EH (cell line): ENCODE measurements at places on chromosomes 2 and 18.

DNA sequence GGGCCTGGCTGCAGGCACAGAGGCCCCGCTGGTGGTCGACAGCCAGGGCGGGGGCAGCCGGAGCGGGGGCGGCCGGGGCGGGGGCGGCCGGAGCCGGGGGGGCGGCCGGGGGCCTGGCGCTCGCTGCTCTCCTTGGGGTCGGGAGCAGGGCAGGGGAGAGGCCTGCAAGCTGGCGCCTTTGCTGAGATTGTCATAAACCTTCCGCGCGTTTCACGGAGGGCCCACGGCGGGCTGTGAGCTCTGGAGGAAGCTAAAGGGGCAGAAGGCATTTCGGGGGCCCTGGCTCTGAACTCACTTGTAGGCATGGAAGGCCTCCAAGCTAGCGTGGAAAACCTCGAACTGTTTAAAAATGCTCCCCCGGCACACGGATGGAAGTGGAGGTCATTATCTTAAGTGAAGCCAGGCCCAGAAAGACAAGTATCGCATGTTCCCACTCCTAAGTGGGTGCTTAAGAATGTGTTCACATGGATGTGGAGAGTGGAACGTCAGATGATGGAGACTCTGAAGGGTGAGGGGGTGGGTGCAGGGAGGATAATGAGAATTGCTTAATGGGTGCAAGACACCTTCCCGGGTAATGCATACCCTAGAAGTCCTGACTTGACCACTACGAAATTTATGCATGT lies 629 bp downstream of the PRELID3A start:
- DNase-seq, result peak; percentile 43

GRCh38 chr18:22591222-22591621 lies 173.5 kb upstream of the CTAGE1 start:
- peak; percentile 20 for DNase-seq

DNA sequence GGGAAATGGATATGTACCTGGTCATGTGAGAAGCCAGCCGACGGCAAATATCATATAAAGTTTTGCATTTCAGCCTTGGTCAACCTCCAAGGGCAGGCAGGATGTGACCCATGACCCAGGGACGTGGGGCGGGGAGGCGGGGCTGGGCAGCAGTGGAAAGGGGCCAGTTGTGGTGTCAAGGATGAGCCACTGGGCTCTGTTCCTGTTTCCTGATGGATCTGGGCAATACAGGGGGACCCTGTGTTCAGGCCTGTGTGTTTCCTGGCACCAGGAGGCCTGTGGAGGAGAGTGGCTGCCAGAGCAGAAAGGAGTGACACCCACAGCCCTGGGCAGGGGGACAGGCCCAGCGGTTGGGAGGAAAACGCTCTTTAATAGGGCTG lies 106.9 kb downstream of the GATA6 start:
- DNase-seq, result no peak

DNA sequence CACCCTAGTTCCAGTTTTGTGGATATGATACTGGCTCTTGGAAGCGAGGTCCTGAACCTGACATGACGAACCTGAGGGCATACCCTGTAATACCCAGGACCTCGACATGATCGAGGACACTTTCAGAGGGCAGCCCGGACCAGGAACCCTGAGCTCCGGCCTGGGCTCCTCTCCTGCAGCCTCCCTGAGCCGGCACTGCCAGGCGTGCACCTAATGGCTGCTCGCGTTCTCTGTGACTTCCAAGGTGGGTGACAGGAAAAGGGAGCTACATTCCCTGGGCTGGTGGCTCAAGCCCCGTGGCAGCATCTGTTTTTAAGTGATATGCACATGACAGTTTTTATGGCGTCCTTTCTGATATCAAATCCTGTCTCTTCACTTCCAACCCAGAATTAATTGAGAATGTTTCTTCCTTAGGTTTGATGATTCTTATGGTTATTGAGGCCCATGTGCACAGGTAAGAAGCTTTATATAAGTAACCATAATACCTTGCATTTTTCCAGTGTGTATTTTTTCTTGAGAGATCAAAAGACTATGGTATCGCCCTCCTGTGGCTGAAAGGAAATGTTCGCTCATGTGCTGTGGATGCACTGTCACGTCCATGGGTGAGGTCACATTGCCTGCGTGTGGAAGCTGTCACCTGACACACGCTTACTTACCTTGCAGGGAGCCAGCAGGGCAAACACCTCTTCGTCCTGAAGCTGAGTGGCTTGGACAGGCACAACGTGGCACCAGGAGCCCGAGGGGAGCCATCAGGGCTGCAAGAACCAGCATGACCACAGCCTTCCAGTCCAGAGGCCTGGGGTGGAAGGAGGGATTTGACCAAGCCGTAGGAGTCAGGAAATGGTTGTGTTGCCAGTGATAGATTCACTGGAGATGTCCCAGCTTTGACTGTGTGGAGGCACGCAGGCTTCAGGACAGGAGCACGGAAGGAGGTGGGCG lies 367.4 kb upstream of the MYT1L start:
- no peak for DNase-seq

GRCh38 chr18:1848716-1849115 lies 722.6 kb downstream of the METTL4 start:
- DNase-seq, result no peak

DNA sequence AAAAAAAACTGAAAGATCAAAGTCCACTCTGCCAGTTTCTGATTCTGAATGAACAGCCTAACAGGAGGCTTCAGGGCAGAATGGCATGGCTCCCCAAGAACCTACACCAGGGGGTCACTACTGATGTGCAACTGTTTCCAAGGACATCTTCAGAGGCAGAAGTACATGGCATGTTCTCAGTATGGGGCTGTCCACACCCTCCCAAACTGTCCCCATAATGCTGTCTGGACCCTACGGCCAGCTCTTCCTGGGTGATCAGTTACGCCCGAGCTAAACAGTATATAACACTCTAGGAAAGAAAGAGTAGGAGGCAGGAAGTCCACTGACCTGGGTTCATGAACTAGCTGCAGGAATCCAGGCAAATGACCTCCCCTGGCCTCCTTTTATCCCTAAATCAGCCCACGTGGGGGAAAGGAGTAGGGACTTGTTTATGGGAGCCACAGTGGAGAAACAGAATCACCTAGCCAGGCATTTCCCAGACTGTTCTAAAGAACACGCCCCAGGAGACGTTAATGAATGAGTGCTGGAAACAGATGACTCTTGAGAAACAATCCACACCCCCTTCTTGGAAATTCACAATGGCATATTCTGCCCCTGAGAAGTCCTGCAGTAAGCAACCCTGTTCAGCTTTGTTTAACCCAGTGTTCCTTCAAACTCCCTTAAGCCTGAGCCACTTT lies 2.5 kb downstream of the TMBIM1 start:
- peak; percentile 39 for DNase-seq

- DNase-seq, result peak; percentile 31
These were observed 130.5 kb downstream of the DYSF start for GRCh38 chr2:71583876-71584275.

DNA sequence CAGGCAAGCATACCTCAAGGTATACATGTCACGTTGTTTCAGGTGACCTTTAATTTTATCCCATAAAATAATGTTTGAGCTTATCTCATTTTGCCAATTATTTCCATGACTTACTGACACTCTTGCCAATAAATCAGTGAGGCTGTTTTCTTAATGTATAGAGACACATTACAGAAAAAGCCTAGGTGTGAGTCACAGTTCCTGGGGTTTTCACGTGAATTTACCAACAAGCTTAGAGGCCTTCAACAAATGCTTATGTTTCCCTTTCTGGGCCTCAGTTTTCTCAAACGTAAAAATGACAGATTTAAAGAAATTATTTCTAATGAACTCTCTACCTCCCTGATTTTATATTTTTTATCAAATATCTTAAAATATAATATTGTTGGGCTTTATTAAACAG lies 517.5 kb upstream of the SPHKAP start:
- no peak for DNase-seq

DNA sequence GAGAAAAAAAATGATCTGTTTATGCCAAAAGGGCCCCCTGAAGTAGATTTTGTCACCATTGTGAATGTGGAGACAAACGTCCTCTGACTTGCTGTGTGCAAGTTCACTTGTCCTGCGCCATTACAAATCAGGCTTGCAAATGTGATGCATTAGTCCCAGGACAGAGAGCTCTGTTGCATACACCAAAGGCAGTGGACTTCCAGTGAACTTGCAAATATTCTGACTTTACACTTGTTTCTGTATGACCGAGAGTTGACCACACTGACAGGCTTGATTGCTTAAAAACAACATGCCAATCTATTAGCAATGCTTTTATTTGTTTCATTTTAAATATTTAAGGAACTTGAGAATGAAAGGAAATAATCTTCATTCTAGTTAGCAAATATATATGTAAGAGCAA lies 293.2 kb downstream of the PLCL1 start:
- DNase-seq, result no peak

DNA sequence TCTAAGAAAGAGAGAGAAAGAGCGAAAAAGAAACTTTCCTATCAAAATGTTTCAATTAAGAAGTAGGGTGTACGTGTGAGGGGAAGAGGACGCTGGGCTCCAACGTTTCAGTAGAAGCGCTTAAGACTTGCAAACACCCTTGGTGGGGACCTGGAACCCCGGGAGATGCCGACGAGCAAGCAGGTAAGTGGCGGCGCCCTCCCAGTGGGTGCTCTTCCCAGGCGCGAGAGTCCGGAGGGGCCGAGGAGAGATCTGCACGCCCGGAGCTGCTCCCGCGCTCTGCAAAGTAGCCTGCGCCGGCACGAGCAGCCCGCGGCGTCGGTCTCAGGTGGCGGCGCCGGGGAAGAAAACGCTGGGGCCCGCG lies 678 bp upstream of the OTX1 start:
- peak; percentile 38 for DNase-seq

- DNase-seq, result no peak
These were observed 43.5 kb downstream of the SLC38A11 start for GRCh38 chr2:164911832-164912231.

GRCh38 chr18:49697757-49698524 lies 115.4 kb downstream of the ACAA2 start:
- DNase-seq, result peak; percentile 77

GRCh38 chr18:79631761-79632446 lies 47.7 kb upstream of the CTDP1 start:
- DNase-seq, result no peak

DNA sequence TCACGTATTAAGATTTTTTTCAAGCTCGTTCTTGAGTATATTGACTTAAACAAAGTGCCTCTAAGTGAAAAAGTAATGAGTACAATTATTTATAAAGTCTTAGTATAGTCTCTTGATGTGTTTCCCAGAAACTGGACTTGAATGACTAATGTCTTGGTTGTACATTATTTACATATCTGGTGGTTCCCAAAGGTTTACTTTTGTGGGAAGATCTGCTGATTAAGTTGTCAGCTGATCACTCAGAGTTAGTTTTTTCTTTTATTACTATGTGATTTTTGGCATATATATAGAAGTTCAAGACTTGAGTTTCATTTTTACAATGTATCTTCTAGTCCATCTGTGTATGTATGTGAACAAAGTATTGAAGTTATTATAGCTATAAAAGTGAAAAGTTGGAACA lies 29.5 kb downstream of the RNF144A start:
- DNase-seq, result peak; percentile 81

- DNase-seq, result no peak
These were observed 233.4 kb upstream of the COPS8 start for GRCh38 chr2:236852100-236852976.

DNA sequence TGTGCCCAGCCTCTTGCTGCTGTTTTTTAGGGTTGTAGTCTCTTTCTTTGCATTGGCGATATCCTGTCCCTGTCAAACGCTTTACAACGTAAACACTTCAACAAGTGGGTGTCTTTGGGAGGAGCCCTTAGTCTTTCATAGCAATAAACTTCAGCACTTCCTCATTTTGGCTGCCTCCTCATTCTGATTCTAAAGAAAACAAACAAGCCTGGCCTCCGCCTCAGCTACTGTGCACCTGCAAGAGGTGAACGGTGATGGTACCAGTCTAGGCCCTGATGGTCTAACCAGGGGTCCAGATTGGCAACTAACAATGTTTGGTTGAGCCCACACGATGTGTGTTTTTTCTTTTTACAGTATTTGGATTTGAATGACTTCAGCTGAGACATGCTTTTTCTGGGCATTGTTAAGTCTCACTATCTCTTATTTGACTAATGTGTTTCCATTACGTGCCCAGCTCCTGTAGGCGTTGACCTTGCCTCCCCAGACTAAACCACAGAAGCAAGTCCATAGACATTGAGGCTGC lies 53.2 kb upstream of the CUL3 start:
- DNase-seq, result no peak

GRCh38 chr2:230661072-230661957 lies 51.3 kb upstream of the CAB39 start:
- DNase-seq, result no peak

GRCh38 chr2:183389546-183390080 lies 265.4 kb downstream of the NUP35 start:
- DNase-seq, result no peak

GRCh38 chr2:231683292-231684235 lies 24.8 kb upstream of the PTMA start:
- no peak for DNase-seq

DNA sequence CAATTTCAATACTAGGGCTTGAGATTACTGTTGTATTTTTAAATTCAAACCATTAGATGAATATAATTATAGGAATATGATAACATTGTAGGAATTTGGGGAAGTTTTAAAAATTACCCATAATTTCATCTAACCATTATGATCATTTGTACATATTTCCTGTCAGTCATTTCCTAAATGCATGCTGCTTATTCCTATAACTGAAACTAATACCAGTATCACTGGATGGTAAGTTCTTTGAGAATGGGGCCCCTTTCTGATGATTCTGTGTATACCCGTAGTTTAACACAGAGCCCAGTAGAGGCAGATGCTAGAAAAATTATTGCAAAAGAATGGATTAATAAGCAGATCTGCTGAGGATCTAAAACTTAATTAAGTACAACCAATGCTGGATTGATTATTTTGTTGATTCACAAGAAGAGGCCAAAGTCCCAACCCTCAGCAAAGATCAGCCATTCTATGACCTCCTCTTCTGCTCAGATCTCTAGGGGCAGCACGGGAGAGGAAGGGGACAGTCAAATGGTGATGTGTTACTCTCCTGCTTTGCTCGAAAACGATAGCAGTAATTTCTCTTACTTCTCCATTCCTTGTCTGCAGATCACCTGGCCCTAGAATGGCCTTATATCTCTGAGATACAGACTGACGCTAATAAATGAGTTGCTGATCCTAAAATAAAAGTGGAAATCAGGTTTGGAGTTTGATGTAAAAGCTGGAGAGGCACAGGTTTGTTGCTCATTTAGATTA lies 69.5 kb upstream of the PELI1 start:
- DNase-seq, result no peak

DNA sequence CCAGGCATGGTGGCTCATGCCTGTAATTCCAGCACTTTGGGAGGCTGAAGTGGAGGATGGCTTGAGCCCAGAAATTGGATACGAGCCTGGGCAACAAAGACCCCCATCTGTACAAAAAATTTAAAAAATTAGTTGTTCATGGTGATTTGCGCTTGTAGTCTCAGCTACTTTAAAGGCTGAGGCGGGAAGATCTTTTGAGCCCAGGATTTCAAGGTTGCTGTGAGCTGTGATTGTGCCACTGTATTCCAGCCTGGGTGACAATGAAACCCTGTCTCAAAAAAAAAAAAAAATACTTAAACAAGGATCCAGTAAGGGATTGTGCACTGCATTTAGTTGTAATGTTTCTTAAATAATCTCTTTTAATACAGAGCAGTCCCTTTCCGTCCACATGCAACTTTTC lies 21.6 kb downstream of the HAT1 start:
- DNase-seq, result no peak
